ENCODE measurements at places on chromosomes 13 and 19. TPM values are rescaled to one million over a fixed set of nuclear protein-coding genes. Genes with fewer than 3 reads are reported as not detected.

The CADM4 gene
- 26.0 TPM for total RNA-seq

GRCh38 chr13:102657630-102658029 lies 37.2 kb downstream of the METTL21C start:
- peaks cover 19% of the 10 kb centered on the region for H3K36me3 ChIP-seq
- H3K4me1 ChIP-seq: no peaks in the 10 kb centered on the region
- no peaks in the 10 kb centered on the region for H3K27me3 ChIP-seq

DNA sequence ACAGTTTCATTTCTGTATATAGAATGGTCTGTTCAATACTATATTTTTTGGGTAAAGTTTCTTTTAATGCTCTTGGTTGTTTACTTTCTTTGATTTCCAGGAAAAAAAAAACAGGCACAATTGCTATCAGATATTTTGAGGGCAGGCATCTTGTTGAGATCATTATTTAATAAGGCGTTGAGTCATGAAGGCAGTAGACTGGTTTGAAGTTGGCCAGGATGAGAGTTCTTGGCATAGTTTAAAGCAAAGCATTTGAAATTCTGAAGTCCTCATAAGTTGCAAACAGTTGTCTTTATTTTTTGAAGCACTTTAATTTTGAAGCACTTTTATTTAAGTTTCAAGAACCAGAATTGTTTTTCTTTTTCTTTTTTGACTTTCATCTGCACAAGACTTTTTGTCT lies 2.6 kb upstream of the ZNF175 start:
- no peaks in the 10 kb centered on the region for H3K36me3 ChIP-seq
- no peaks in the 10 kb centered on the region for H3K4me1 ChIP-seq
- H3K4me3 ChIP-seq: no peak overlapping the region

The SLC17A7 gene
- total RNA-seq: 1.6 TPM

- no peak overlapping the region for H3K27ac ChIP-seq
- H3K27me3 ChIP-seq: no peaks in the 10 kb centered on the region
- no peak for DNase-seq
- no peak overlapping the region for H3K4me3 ChIP-seq
- H3K4me1 ChIP-seq: no peaks in the 10 kb centered on the region
- no peaks in the 10 kb centered on the region for H3K36me3 ChIP-seq
These were observed 3.6 kb upstream of the F2RL3 start for GRCh38 chr19:16885166-16885565.
